HepG2 (cell line): ENCODE measurements at places on chromosomes 3 and 15. TPM values are rescaled to one million over a fixed set of nuclear protein-coding genes. Genes with fewer than 3 reads are reported as not detected.
A peak's percentile ranks its signal among the peaks of the same experiment; 100 is the strongest.

DNA sequence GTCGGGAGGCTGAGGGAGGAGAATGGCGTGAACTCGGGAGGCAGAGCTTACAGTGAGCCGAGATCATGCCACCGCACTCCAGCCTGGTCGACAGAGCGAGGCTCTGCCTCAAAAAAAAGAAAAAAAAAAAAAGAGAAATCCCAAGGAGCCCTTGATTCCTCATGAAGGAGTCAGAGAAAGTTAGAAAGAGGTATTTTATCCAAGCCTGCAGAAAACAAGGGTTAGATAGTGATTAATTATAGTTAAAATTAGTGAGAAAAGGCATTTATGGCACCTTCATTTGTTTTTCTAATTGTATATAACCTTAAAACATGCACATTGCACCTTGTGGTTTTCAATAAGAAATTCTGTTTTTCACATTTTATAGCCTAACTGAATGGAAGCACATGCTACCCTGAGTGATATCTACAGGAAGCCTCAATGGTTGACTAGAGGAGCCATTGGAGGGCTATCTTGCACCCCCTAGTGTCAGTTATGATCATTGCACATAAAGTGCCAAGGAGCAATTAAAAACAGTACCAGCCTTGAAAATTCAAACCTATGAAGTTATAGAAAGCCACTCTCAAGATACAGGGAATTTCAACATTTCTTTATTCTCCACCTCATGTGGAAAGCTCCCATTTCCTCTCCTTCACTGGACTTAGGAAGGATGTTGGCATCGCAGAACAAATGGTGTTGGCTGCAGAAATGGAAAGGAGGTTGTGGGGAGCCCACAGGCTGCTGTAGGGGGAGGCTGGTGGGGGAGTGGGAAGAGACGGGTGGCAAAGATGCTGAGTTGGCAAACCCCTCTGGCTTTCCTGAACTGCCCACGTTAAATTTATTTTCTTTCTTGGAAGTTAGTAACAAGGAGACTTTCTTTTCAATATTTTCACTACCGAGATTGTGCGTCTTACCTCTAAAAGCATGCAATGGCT is 48.5 kb downstream of the ITGA11 start:
- peak; percentile 39 for DNase-seq
- H3K27me3 ChIP-seq = peaks cover 25% of the 10 kb centered on the region; the same call in 2 of the 3 replicates
- no peaks in the 10 kb centered on the region for H3K36me3 ChIP-seq

- peaks cover 27% of the 10 kb centered on the region for H3K27me3 ChIP-seq
- H3K4me1 ChIP-seq = no peaks in the 10 kb centered on the region
- no peak for DNase-seq
- H3K4me3 ChIP-seq = no peak overlapping the region
- no peak overlapping the region for H3K27ac ChIP-seq
- no peaks in the 10 kb centered on the region for H3K36me3 ChIP-seq
Observed at GRCh38 chr3:46672349-46672695, 21.2 kb downstream of the ALS2CL start.

DNA sequence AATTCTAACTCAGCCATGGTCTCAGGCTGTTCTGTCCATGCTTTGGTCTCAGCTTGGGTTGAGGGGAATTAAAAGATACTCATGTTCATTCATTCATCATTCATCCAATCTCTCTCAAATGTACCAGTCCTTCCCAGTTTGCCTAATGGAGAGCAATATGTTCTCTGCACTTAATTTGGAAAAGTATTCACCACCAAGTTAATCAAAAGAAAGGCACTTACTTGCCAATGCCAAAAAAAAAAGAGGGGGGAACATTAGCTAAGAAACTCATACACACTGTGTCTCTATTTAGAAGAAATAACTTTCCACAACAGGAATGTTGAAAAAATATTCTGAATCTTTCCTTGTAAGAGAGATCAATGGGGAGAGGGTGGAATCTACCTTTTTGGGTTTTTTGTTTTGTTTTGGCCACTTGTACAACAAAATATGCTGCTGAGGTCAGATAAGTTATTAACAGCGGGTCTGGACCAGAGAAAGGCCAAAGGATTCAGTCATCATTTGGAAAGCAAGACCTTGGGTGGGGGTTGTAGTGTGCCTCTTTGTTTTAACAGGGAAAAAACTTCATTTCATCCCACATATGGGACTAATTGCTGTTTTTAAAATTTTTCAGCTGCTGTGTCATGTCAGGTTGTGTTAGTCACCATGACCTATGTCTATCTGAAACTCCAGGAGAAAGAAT is 152.3 kb downstream of the FBN1 start:
- DNase-seq = no peak
- H3K4me1 ChIP-seq = no peaks in the 10 kb centered on the region

DNA sequence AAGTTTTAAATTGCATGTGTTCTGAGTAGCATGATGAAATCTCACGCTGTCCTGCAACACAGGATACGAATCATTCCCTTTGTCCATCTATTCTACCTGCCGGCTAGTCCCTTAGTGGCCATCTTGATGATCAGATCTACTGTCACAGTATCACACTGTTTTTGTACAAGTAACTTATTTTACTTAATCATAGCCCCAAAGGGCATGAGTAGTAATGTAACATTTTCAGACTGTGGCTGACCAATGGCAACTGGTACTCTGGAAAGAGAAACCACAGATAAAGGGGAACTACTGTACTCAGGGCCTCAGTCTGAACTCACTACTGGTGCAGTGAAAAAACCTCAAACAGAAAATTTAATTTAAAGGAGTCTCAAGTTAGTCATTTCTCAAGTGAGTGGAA is 127.3 kb upstream of the MRPL3 start:
- no peak overlapping the region for H3K4me3 ChIP-seq
- no peaks in the 10 kb centered on the region for H3K27me3 ChIP-seq
- no peaks in the 10 kb centered on the region for H3K36me3 ChIP-seq

- no peaks in the 10 kb centered on the region for H3K4me1 ChIP-seq
- H3K4me3 ChIP-seq = no peak overlapping the region
- H3K27ac ChIP-seq = no peak overlapping the region
- peaks cover 71% of the 10 kb centered on the region for H3K36me3 ChIP-seq
- H3K27me3 ChIP-seq = no peaks in the 10 kb centered on the region
- DNase-seq = no peak
Observed at GRCh38 chr15:73583544-73583943, 49.6 kb downstream of the NPTN start.

- no peak overlapping the region for H3K4me3 ChIP-seq
- H3K27ac ChIP-seq = no peak overlapping the region
- no peaks in the 10 kb centered on the region; the same call in 1 of the 2 replicates for H3K27me3 ChIP-seq
- H3K36me3 ChIP-seq = peaks cover 59% of the 10 kb centered on the region
- DNase-seq = no peak
Observed at GRCh38 chr3:52146189-52146588, 8.0 kb downstream of the POC1A start.

- no peak for DNase-seq
- no peak overlapping the region for H3K27ac ChIP-seq
- peaks cover 4% of the 10 kb centered on the region for H3K36me3 ChIP-seq
- no peak overlapping the region for H3K4me3 ChIP-seq
- no peaks in the 10 kb centered on the region for H3K4me1 ChIP-seq
Observed at GRCh38 chr3:195698647-195699387, 22.0 kb upstream of the MUC20 start.

GRCh38 chr15:44250566-44251205 is 37.8 kb upstream of the GOLM2 start:
- no peak for DNase-seq
- H3K4me1 ChIP-seq = no peaks in the 10 kb centered on the region
- no peak overlapping the region for H3K4me3 ChIP-seq
- no peaks in the 10 kb centered on the region for H3K27me3 ChIP-seq
- no peak overlapping the region for H3K27ac ChIP-seq
- no peaks in the 10 kb centered on the region for H3K36me3 ChIP-seq

- H3K4me1 ChIP-seq = peaks cover 65% of the 10 kb centered on the region
- DNase-seq = peak; percentile 67
- H3K27me3 ChIP-seq = no peaks in the 10 kb centered on the region
- H3K36me3 ChIP-seq = peaks cover 31% of the 10 kb centered on the region
- no peak overlapping the region for H3K27ac ChIP-seq
Observed at GRCh38 chr3:48548729-48549705, 7.6 kb downstream of the PFKFB4 start.

DNA sequence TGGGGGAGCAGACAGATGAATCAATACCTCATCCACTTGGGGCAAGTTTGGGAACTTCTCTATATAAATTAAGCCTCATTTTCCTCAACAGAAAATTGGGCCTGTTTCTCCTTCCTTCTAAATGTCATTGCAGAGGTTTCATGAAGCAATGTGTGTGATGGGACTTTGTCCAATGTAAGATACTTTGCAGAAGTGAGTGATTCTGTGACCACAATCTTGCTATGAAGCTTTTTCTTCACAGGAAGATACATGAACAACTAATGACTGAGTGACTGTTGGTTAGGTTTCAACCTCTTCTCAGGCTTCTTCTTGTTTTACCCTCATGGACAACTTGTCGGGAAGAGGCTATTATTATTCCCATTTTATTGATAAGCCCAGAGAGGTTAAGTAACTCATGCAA is 11.0 kb downstream of the TMEM45A start:
- H3K27ac ChIP-seq = no peak overlapping the region
- H3K4me3 ChIP-seq = no peak overlapping the region
- DNase-seq = no peak
- H3K27me3 ChIP-seq = no peaks in the 10 kb centered on the region
- peaks cover 4% of the 10 kb centered on the region; the same call in 1 of the 2 replicates for H3K4me1 ChIP-seq

DNA sequence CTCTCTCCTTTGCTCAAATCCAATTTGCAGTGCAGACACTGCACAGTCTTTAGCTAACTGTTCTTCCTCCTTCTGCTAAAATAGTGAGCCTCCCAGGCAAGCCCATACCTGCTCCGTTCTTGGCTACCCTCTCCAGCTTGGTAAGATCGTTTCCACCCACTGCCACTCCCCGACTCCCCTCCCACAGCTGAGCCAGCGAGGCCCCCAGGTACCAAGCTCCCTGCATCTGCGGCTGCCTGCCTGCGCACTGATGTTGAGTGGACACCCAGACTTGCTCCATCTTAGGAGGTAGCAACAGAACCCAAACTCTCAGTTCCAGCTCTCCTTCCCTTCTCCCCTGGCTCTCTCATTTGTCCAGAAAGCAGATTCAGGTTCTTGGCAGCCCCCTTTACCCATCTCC is 7.9 kb upstream of the TNK2 start:
- H3K36me3 ChIP-seq = no peaks in the 10 kb centered on the region
- DNase-seq = no peak
- no peak overlapping the region for H3K4me3 ChIP-seq

- H3K36me3 ChIP-seq = no peaks in the 10 kb centered on the region
- peaks cover 13% of the 10 kb centered on the region for H3K4me1 ChIP-seq
- H3K27me3 ChIP-seq = no peaks in the 10 kb centered on the region
- H3K4me3 ChIP-seq = no peak overlapping the region
- DNase-seq = peak; percentile 12
Observed at GRCh38 chr3:30098653-30099455, 507.5 kb upstream of the TGFBR2 start.

DNA sequence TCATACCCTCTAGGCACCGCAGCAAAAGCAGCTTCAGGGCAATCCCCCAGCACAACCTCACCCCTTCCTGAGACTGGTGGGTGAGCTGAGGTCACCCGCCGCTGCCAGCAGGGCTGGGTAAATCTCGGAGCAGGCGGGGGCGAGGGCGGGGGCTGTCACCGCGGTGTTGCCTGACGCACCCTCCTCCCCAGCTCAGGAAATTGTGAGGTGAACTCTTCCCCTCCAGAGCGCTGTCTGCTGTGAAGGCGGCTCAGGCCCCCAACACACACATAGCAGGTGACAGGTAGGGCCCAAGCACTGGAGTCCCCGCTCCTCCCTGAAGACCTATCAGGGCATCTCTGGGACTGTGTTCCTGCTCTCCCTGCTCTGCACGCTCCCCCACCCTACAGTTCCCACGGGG is 30.2 kb upstream of the FURIN start:
- H3K27me3 ChIP-seq = peaks cover 2% of the 10 kb centered on the region; the same call in 1 of the 2 replicates
- H3K4me1 ChIP-seq = peaks cover 35% of the 10 kb centered on the region
- no peak overlapping the region for H3K27ac ChIP-seq
- no peaks in the 10 kb centered on the region for H3K36me3 ChIP-seq
- no peak overlapping the region for H3K4me3 ChIP-seq

DNA sequence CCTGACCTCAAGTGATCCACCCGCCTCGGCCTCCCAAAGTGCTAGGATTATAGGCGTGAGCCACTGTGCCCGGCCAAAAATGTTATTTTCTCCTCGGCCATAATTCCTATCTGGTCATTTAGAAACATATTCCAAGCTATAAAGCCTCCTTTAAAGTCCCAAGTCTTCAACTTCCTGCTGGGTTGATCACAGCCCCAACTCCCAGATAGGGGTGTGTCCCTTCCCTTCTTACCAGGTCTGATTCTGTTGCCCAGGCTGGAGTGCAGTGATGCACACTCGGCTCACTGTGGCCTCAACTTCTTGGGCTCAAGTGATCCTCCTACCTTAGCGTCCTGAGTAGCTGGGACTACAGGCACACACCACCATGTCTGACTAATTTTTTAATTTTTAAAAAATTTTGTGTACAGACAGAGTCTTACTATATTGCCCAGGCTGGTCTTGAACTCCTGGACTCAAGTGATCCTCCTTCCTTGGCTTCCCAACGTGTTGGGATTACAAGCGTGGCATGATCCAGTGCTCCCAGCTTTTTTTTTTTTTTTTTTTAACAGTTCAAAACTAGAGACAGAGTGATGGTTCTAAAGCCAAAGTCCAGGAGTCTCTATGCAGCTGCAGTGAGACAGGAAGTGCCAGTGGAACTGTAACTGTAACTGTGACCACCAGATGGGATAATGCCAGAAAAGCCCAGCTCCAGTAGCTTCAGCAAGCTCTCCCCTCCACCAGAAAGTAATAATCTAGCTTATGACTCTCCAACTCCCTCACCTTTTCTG is 8.2 kb upstream of the PRKAR2A start:
- no peak overlapping the region for H3K4me3 ChIP-seq
- no peaks in the 10 kb centered on the region for H3K36me3 ChIP-seq
- peaks cover 18% of the 10 kb centered on the region for H3K4me1 ChIP-seq
- H3K27me3 ChIP-seq = no peaks in the 10 kb centered on the region

- H3K4me3 ChIP-seq = no peak within 1 kb of the TSS
- no peak within 1 kb of the TSS for H3K27ac ChIP-seq
- H3K36me3 ChIP-seq = no peaks in the 10 kb centered on the region
- no peaks in the 10 kb centered on the region for H3K27me3 ChIP-seq
- no peaks in the 10 kb centered on the region for H3K4me1 ChIP-seq
- no peak for DNase-seq
Observed at GRCh38 chr3:165837058-165837525, at the start of gene BCHE. Gene BCHE (minus strand): TSS chr3:165837423. CDS start chr3:165831033, 6,390 bp downstream.

DNA sequence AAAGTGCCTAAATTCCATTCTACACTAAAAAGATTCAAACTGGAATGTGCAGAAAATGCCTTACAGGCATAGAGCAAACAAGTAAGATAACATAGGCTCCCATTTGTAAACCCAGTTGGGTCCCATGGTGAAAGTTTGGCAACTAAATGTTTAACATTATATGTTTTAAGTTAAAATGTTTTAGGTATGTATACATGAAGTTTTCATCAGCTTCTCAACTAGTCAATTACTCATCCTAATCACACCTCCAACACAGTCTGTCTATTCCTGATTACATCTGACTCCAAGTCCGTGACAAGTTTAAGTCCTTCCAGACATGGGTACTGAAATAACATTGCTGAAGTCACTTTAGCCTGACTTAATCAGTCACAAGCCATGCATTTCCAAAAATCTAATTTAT is 25.0 kb downstream of the MYLK start:
- no peaks in the 10 kb centered on the region for H3K4me1 ChIP-seq
- no peak for DNase-seq
- H3K36me3 ChIP-seq = no peaks in the 10 kb centered on the region

GRCh38 chr3:72312339-72312738 is 527.4 kb upstream of the PROK2 start:
- DNase-seq = no peak
- H3K36me3 ChIP-seq = no peaks in the 10 kb centered on the region
- no peak overlapping the region for H3K27ac ChIP-seq
- H3K4me3 ChIP-seq = no peak overlapping the region
- H3K4me1 ChIP-seq = peaks cover 14% of the 10 kb centered on the region
- peaks cover 4% of the 10 kb centered on the region; the same call in 1 of the 3 replicates for H3K27me3 ChIP-seq

Gene ANKRD63
- not detected in 2 replicates for total RNA-seq

Gene RHCG
- total RNA-seq = not detected in 2 replicates

Gene CGNL1
- total RNA-seq = 15.6 and 16.2 TPM in 2 replicates

Gene ZDHHC19
- 0.22 TPM in 1 of 2 replicates, not detected in the other for total RNA-seq

Gene PEX5L
- not detected in 2 replicates for total RNA-seq

Gene GPR149
- not detected in 2 replicates for total RNA-seq

Gene SYNPR
- total RNA-seq = 0.04 TPM in 1 of 2 replicates, not detected in the other

Gene POLQ
- total RNA-seq = 16.0 and 18.6 TPM in 2 replicates

Gene HGD
- total RNA-seq = 265 and 319 TPM in 2 replicates
